Mesenchymal stem cell (in vitro differentiated cells and primary cell): ENCODE measurements at places on chromosomes 13 and 19.
A peak's percentile ranks its signal among the peaks of the same experiment; 100 is the strongest.

DNA sequence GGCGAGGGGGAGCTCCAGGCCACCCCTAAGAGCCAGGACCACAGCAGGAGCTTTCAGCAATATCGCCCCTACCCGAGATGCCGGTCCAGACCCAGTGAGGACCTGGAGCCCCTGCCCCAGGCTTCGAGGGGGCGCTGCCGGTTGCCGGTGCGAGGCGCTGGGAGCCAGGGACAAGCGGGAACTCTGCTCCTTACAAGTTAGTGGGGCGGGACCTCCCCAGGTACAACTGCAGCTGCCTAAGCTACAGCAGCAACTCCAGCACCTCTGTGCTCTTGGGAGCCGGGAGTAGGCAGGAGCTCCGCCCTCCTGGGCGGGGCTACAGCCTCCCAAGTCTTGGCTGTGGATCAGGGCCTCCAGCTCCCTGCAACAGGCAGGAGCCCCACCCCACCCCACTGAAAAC lies 15.2 kb upstream of the TSC22D1 start:
- H3K27ac ChIP-seq = no peak overlapping the region
- H3K4me3 ChIP-seq = no peak overlapping the region
- no peaks in the 10 kb centered on the region for H3K27me3 ChIP-seq
- no peaks in the 10 kb centered on the region for H3K36me3 ChIP-seq
- no peak for DNase-seq

GRCh38 chr13:75826391-75826790 lies 190.3 kb downstream of the LMO7 start:
- H3K27ac ChIP-seq = no peak overlapping the region
- H3K27me3 ChIP-seq = no peaks in the 10 kb centered on the region
- H3K4me3 ChIP-seq = no peak overlapping the region
- peaks cover 50% of the 10 kb centered on the region for H3K36me3 ChIP-seq
- no peak for DNase-seq

DNA sequence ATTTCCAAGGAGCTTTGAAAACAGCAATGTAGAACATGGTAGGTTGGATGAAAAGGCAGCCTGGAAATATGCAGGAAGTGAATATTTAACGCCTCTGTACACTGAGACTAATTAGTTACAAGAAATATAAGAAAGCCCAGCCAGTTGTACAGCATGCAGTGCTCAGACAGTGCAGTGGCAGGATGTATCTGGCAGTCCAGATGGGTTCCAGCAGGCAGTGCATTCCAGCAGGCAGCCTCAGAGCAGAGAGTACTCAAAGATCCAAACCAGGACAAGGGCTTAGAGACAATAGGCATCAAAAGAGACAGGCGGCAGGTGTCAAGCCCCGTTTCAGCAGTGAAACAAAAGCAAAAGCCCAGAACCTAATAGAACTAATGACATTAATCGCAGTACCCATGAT lies 2776.3 kb downstream of the PCDH9 start:
- H3K4me1 ChIP-seq = no peaks in the 10 kb centered on the region
- H3K27me3 ChIP-seq = no peaks in the 10 kb centered on the region
- no peak for DNase-seq
- no peaks in the 10 kb centered on the region for H3K36me3 ChIP-seq
- no peak overlapping the region for H3K4me3 ChIP-seq
- H3K27ac ChIP-seq = no peak overlapping the region

DNA sequence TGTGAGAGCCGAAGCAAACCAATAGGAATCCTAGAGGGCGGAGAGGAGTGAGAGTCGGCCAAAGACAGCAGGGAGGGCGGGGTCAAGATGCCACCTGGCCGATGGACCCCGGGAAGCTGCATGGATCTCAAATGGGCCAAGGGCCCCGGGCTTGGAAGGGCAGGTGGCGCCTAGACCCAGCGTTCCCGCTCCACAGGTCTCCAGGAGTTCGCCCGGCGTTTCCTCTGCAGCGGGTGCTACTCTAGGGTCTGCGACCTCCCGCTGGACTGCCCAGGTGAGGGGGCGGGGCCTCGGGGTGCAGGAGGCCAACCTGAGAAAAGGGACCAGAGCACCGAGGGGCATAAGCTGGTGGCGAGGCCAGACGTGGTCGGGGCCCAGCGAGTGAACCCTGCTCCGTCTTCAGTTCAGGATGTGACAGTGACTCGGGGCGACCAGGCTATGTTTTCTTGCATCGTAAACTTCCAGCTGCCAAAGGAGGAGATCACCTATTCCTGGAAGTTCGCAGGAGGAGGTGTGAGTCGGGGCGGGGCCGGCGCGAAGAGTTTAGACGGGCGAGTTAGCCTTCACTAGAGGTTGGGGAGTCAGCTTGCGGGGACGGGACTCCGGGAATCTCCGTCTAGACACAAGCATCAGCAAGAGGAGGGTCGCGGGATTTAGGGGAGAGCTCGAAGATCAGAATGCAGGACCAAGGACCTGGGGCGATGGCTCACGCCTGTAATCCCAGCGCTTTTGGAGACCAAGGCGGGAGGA lies 9.9 kb downstream of the SPACA6 start:
- peak; percentile 28 for DNase-seq
- peaks cover 36% of the 10 kb centered on the region for H3K4me1 ChIP-seq
- H3K36me3 ChIP-seq = peaks cover 70% of the 10 kb centered on the region
- H3K4me3 ChIP-seq = no peak overlapping the region

DNA sequence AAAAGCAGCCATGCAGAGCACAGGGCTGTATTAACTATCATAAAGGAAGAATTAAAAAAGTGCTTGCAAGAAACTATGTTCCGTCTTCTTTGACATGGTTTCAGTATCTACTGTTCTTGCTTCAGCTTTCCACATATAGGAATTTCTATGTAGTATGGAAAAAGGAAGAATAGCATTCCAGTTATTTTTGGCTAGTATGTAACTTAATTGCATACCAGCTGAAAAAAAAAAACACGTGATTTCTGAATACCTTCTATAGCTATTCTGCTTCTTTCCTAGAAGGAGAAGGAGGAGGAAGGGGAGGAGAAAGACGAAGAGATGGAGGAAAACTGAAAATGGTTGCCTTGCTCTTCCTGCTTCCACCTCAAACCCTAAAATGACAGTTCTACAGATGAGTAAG lies 619.0 kb downstream of the KCTD12 start:
- no peaks in the 10 kb centered on the region for H3K36me3 ChIP-seq
- no peak overlapping the region for H3K27ac ChIP-seq
- no peak for DNase-seq
- H3K4me1 ChIP-seq = no peaks in the 10 kb centered on the region
- no peaks in the 10 kb centered on the region for H3K27me3 ChIP-seq
- H3K4me3 ChIP-seq = no peak overlapping the region

- DNase-seq = no peak
- H3K4me3 ChIP-seq = no peak overlapping the region
- H3K36me3 ChIP-seq = peaks cover 2% of the 10 kb centered on the region
Observed at GRCh38 chr19:16349551-16350152, 25.0 kb downstream of the KLF2 start.

- peaks cover 19% of the 10 kb centered on the region for H3K36me3 ChIP-seq
- no peak overlapping the region for H3K27ac ChIP-seq
- peak; percentile 44 for DNase-seq
- no peaks in the 10 kb centered on the region for H3K27me3 ChIP-seq
Observed at GRCh38 chr19:56595548-56595899, 422 bp downstream of the ZNF71 start.

GRCh38 chr13:90120026-90120425 lies 1227.5 kb upstream of the MIR17HG start:
- H3K36me3 ChIP-seq = no peaks in the 10 kb centered on the region
- DNase-seq = no peak
- H3K27ac ChIP-seq = no peak overlapping the region

- no peaks in the 10 kb centered on the region for H3K36me3 ChIP-seq
- peak overlapping the region; percentile 48 for H3K4me3 ChIP-seq
- no peak for DNase-seq
- no peaks in the 10 kb centered on the region for H3K27me3 ChIP-seq
- H3K27ac ChIP-seq = no peak overlapping the region
Observed at GRCh38 chr13:44274771-44275205, 98.8 kb upstream of the SERP2 start.

DNA sequence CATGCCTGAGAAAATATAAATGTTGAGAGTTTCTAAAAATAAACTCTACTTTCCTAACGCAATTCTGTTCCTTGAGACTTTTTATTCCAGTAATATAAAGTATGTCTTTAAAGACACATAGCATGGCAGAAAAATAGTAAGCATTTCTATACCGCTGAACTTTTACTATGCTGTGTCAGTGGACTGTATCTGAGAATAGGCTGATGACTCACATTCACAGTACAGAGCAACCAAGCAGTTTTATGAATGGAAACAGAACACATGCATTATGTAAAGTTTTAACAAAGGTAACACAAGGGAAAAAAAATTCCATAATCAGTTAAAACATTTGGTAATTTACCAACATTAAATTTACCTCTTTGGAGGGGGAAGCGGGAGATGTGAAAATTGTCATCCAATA lies 38.4 kb downstream of the ZDHHC20 start:
- no peak overlapping the region for H3K27ac ChIP-seq
- H3K27me3 ChIP-seq = no peaks in the 10 kb centered on the region
- peak; percentile 47 for DNase-seq
- peaks cover 5% of the 10 kb centered on the region for H3K36me3 ChIP-seq
- H3K4me3 ChIP-seq = no peak overlapping the region
- no peaks in the 10 kb centered on the region for H3K4me1 ChIP-seq

GRCh38 chr13:112733661-112734379 lies 44.0 kb downstream of the ATP11A start:
- no peak for DNase-seq
- H3K27me3 ChIP-seq = no peaks in the 10 kb centered on the region
- H3K36me3 ChIP-seq = peaks cover 9% of the 10 kb centered on the region
- H3K4me1 ChIP-seq = peaks cover 2% of the 10 kb centered on the region

- DNase-seq = peak; percentile 18
- H3K36me3 ChIP-seq = no peaks in the 10 kb centered on the region
- no peak overlapping the region for H3K27ac ChIP-seq
Observed at GRCh38 chr19:7004313-7004931, 16.8 kb downstream of the MBD3L2B start.

- peaks cover 40% of the 10 kb centered on the region for H3K27me3 ChIP-seq
- DNase-seq = peak; percentile 24
- peaks cover 4% of the 10 kb centered on the region for H3K4me1 ChIP-seq
- H3K36me3 ChIP-seq = no peaks in the 10 kb centered on the region
- no peak overlapping the region for H3K27ac ChIP-seq
- no peak overlapping the region for H3K4me3 ChIP-seq
Observed at GRCh38 chr13:23510979-23511735, 59.1 kb upstream of the TNFRSF19 start.

DNA sequence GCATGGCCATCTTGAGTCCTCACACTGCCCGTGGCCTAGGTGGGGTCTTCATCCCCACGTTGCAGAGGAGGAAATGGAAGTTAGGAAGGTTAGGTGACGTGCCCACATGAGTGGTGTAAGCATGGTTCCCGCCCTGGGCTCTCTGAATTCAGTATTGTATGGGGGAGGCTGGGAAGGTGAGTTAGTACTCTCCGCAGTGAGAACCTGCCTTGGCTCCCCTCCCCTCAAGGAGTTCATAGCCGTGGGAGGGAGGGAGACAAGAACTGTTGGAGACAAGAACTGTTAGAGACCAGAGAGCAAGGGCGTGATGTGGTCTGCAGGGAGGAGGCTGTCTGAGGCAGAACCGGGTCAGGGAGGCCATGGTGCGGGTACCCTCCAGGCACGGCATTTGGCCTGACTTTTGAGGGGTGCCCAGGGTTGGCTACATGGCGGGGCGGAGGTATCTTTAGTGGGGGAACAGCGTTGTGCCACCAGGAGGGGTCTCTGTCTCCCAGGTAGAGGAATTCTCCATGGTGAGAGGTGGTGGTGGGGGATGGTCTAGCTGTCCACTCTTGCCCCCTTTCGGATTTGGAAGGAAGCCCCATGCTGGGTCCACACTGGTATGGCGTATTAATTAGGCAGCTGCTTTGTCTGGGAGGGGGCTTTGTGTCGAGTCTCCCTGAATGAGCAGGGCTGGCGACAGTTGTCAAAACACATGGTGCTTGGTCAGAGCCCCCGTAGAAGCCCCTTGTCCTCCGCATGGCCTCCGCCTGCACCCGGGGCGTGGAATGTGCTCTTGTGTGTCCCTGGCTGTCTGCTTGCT lies 45.8 kb downstream of the CAPN12 start:
- H3K4me3 ChIP-seq = no peak overlapping the region
- no peak for DNase-seq
- H3K36me3 ChIP-seq = peaks cover 82% of the 10 kb centered on the region

DNA sequence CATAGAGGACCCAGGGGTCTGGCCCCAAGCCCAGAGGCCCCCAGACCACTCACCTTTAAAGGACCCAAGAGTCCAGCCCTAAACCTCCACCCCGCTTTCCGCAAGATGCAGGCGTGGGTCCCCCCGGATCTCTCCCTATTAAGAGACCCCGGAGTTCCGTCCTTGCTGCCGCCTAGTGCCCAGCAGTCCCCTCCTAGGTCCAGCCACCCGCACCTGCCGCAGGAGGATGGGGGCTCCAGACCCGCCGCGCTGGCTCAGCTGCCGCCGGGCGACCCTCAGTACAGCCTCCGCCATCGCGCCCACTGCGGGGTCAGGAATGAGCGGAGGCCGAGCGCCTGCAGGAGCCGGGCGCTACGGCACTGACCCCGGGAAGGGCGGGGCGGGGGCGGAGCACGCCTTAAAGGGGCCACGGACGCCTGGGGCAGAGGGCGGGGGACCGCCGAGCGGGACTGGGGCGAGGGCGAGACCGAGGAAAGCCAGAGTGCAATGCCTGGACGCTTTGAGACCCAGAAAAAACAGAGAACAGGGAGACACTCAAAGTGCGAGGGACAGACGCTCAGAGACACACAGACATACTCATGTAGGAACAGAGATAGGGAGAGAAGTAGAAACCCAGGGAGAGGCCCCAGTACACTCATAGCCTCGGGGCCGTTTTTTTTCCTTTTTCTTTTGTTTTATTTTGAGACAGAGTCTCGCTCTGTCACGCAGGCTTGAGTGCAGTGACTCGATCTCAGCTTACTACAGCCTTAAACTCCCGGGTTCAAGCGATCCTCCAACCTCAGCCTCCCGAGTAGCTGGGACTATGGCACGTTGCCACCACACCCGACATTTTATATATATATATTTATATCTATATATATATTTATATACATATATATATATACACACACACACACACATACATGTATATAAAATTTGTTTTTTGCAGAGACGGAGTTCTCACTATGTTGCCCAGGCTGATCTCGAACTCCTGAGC lies at the start of gene ETHE1:
Gene ETHE1, minus strand, starts transcription at position 318 of the 976 bp plus-strand sequence. Its CDS starts 24 bp downstream, at position 294.
- peak; percentile 76 for DNase-seq
- H3K4me1 ChIP-seq = peaks cover 21% of the 10 kb centered on the region
- no peak within 1 kb of the TSS for H3K27ac ChIP-seq
- no peaks in the 10 kb centered on the region for H3K27me3 ChIP-seq
- no peaks in the 10 kb centered on the region for H3K36me3 ChIP-seq
